Fibroblast of skin of right biceps (primary cell): ENCODE measurements at places on chromosomes 1 and 21.

DNA sequence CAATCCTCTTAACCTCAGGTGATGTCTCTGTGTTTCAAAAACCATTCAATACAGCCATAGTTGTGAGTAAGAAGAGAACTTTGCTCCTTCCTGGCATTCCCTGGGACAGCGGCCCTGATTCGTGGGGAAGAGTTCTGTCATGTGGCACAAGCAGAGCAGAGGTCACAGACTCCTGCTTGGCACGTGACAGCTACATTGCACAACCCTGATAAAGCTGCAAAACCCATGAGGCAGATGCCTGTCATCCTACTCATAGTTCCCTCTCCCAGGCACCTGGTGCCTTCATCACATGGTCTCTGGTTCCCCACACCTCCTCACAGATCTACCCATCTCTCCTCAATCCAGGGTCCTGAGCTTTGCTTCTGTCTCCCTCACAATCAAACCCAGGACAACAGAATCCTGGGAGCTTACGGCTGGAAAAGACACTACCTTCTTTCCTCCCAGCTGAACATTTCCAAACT is 70.8 kb downstream of the PLPP3 start:
- DNase-seq = peak; percentile 33

GRCh38 chr1:161486806-161487741 is 18.2 kb upstream of the FCGR2A start:
- peak; percentile 59 for DNase-seq

- no peak for DNase-seq
These were observed 23.5 kb downstream of the COP1 start for GRCh38 chr1:176183618-176184017.

DNA sequence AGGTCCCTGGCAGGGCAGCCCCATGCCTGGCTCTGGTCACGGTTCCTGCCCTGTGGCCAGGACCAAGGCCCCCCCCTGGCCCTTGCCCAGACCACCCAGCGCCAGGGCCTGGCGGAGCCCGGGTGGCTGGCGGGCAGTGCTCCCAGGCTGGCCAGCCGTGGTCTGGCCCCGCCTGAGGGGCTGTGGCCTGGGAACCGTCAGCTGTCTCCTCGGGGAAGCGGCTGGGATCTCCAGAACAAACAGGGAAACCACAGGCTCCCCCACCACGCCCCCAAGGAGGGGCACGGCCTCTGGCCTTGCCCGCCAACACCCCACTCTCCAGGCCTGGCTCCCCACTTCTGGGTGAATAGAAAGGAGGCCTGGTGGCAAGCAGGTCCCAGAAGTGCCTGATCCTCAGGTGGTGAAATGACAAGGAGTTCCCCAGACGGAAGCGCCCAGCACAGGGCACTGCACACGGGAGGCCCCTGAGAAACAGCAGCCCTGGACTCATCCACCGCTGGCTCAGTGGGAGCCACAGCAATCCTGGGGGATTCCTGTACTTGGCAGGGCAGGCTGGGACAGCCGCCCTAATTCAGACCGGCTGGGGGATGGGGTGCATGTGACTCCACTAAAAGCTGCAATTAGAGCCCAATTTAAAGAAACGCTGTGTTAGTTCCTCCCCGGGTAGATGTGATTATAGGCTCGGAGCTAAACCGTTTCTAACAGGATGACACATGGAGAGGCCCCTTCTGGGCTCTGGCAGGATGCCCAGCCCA is 78.9 kb downstream of the RAP1GAP start:
- DNase-seq = no peak
